ENCODE measurements at places on chromosomes 3 and 15.

- DNase-seq, result no peak
Observed at GRCh38 chr3:97910931-97911351, 61.3 kb downstream of the RIOX2 start.

DNA sequence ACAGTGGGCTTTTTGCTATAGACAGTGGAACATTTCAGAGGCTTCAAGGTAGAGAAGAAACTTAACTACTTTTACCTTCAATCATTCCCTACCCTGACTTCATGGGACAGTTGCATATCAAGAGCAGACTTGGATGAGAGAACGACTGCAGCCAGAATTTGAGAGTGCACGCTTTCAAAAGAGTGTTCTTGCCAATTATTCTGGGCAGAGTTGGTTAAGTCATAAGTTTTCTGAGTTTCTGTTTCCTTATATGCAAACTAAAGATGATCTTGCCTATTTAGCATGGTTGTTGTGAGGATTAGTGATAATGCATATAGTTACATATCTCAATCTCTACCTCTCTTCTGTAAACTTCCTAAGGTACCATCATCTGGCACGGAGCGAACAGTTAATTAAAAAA, 7.6 kb downstream of the SLC9A9 start:
- DNase-seq, result no peak

- DNase-seq, result no peak
Observed at GRCh38 chr15:101322854-101323477, 27.9 kb upstream of the SNRPA1 start.

- no peak for DNase-seq
Observed at GRCh38 chr3:43970920-43971319, 270.8 kb upstream of the TOPAZ1 start.

DNA sequence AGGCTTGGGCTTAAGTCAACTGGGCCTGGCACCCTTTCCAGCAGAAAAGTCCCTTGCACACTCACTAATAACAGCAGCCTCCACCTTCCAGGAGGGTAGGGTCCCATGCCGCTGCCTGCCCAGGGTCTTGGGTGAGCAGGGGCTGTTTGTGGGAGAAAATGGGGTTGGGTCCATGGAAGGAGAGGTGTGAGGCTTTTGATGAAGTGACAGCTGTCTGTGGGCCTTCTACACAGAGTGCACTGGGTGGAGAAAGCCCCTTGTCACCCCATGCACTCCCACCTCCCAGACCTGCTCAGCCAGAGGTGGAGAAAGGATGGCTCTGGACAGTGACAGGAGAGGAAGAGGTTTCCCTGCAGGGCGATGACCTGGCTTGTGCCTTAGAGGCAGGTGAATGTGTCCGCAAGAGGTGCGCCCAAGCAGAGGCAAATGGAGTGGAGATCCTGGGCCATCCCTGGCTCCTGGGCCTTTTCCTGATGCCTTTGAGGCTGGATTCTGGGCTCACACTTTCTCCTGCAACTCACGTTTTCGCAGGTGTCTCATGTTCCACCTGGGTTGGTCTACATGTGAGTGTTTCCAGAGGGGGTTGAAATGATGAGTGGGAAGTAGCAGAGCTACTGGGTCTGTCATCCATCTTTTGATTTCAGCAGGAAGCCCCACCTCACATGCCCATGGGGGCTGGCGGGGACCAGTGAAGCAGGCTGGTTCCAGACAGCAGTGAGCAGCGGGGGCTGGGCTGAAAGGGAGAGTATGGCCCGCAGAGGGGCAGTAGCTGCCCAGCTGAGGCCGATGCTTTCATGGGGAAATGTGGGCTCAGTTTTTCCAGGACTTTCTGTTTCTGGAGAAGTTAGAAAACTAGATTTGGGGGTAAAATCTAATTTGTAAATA, 85.2 kb upstream of the PRR23E start:
- DNase-seq, result no peak

GRCh38 chr3:12318758-12319621, 30.1 kb downstream of the PPARG start:
- no peak for DNase-seq

GRCh38 chr3:56887402-56888025, 85.8 kb upstream of the ARHGEF3 start:
- DNase-seq, result peak; percentile 8

GRCh38 chr3:172647823-172648222, 63.0 kb downstream of the NCEH1 start:
- no peak for DNase-seq

GRCh38 chr15:87706001-87706400, 550.5 kb downstream of the NTRK3 start:
- no peak for DNase-seq

GRCh38 chr15:83090465-83090864, 17.0 kb upstream of the TM6SF1 start:
- DNase-seq, result no peak

GRCh38 chr15:91183596-91183995, 83.5 kb downstream of the SV2B start:
- no peak for DNase-seq

GRCh38 chr3:149801639-149802038, 9.3 kb upstream of the ANKUB1 start:
- DNase-seq, result no peak

DNA sequence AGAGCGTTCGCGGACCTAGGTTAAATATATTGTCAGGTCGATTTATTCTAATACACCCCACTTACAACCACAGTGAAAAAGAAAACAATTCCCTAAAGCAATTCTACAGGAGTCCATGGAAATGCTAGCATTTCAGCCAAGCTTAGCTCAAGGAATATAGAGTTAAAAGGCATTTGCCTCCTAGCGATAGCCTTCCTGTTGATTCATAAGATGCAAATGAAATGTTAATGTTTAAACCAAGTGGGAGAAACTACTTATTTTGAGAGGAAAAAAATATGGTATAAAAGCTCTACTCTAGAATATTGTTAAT, 1.7 kb upstream of the ALCAM start:
- DNase-seq, result no peak

DNA sequence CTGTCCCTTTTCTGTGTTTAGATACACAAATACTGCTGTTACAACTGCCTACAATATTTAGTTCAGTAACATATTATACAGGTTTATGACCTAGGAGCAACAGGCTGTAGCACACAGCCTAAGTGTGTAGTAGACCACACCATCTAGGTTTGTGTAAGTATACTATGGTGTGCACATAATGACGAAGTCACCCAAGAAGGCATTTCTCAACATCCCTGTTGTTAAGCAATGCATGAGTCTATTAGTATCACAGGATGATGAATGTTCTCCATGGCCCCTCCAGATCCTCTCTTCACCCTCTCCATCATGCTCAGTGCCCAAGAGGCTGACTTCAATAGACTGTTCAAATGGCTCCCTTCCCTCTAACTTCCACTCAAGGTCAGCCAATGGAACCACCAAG, 14.6 kb upstream of the SEC62 start:
- no peak for DNase-seq

DNA sequence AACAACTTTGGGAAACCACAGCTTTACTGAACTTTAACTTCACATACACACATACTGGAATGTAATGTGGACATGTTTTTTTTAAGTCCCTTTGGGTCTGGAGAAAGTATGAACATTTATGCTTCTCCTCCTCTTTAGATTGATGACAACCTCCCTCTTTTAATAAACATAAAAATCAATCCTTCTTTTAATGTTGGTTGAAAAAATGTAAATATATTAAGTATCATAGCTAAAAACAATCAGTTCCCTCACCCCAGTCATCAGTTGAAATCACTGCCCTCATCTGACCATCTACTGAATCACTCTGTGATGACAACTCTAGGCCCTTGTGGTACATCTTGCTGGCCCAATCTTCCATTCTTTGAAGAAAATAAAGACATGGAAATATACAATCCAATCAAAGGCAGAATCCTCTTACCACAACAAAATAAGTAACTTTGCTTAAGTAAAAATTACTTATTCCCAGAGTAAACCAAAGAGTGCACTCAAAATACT, 6.4 kb downstream of the AAGAB start:
- DNase-seq, result no peak

All from GM12865 (cell line).